ENCODE measurements at places on chromosomes 13 and 19.

- no peak for DNase-seq
These were observed at the start of gene DCT for GRCh38 chr13:94479616-94480015. TSS of gene DCT (minus strand) at chr13:94479682. CDS start at chr13:94479255, 427 bp downstream.

DNA sequence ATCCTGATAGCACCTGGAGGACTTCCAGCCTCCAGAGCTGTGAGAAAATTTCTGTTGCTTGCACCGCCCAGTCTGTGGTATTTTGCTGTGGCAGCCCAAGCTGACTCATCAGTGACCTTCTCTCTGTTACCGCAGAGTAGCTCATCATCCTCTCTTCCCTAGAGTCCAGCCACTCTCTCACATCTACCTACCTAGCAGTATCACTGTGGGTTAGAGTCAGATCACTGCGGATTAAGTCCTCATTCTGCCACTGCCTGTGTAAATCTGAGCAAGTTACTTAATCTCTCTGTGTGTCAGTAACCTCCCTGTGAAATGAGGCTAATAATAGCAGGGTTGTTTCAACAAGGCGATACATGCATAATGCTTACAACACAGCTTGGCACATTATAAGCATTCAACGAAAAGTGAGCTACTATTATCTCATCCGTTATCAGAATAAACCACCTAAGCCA lies 40.3 kb upstream of the USPL1 start:
- no peak for DNase-seq

GRCh38 chr19:5621945-5622464 lies 571 bp downstream of the SAFB2 start:
- no peak for DNase-seq

GRCh38 chr13:111604097-111604496 lies 283.7 kb downstream of the TEX29 start:
- DNase-seq, result peak; percentile 33

DNA sequence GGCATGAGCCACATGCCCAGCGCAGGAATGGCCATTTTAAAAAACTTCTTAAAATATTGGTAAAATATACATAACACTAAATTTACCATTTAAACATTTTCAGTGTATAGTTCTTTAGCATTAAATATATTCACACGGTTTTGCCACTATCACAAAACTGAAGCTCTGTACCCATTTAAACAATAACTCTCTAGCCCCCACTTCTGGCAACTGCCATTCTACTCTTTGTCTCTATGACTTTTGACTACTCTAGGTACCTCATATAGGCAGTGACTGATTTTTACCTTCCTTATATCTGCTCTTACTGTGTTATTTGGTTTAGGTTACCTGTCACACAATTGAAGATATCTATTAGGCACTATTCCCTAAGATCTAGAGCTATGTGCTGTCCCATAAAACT lies 2.3 kb upstream of the KBTBD7 start:
- no peak for DNase-seq

DNA sequence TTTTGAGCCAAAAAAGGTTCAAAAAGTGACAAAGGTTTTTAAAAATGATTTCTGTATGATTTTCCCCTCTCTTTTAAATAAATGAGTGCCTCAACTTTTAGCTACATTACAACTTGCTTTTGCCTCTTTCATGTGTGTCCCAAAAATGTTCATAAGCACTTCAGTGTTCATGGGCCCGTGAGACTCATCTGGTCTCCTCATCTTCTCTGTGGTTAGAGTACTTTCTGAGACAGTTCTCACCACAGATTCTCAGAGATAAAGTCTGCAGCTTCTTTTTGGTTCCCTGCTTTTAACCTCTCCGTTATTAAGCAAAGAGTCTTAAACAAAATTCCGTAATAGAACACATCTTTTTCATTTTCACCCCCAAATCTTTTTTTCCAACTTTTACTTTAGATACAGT lies 156.9 kb downstream of the DLEU7 start:
- no peak for DNase-seq

DNA sequence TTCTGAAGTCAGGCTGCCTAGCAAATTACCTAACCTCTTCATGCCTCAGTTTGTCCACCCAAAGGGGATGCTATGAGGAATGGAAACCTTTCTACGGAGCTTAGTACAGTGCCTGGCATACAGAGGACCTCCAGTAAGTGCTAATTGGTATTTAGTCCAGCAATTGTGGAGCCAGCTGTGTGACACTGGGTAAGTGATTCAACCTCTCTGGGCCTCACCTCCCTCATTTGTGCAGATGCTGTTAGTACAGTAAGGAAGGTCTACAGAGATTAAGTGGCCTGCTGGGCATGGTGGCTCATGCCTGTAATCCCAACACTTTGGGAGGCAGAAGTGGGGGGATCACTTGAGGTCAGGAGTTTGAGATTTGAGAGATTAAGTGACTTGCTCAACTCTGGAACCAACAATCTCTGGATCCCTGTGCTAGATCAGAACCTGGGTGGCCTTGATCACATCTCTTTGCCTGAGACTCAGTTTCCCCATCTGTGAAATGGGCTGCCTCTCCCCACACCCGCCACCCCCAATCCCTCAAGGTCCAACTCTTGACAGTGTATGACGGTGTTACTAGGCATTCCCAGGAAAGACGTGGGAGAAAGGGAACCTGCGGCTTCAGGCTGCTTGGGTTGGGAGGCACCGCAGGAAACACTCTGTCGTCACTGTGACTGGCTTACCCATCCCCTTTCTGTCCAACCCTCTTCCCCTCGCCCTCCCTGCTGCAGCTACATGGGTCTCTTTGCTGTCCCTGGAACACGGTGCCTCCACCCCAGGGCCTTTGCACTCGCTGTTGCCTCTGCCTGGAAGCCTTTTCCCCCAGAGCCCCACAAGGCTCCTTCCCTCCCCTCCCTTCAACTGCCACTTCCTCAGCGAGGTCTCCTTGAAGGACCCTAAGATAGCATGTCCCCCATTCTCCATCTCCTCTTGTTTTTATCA lies 18.3 kb downstream of the PRKD2 start:
- DNase-seq, result no peak

DNA sequence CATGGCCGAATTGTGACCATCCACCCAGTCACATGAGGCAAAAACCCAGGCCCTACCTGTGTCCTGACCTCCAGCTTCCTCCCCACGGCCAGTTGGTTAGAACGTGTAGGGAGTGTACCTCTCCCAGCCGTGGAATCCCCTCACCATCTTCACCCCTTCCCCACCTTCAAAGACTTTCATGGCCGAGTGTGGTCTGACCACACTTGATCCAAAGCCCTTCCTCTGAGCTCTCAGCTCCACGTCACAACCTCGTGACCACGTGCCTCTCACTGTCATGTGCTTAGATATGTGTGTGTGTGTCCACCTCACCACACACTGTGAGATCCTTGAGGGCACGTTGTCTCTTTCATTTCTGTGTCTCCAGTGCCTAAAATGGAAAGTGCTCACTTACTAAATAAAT lies 48.6 kb upstream of the UBE2L5 start:
- DNase-seq, result no peak

DNA sequence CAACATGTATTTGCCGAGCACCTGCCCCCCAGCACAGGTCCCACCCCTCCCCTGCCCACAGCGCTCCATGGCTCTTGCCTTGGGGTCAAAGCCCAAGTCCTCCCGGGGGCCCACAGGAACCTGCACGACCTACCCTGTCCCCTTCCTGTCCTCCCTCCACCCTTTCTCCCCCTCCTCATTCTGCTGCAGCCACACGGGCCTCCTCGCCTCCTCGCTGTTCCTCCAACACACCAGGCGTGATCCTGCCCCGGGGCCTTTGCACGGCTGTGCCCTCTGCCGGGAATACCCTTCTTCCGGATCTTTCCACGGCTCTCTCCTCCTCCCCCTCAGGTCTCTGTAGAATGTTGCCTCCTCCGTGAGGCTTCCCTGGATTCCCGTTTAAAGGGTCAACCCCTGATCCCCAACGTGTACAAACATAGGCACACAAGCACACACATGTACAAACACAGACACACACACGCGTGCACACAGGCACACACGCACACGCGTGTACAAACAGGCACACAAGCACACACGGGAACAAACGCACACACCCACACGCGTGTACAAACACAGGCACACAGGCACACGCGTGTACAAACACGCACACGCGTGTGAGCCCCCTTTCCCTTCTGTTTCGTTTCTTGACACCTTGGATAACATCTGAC lies 2.8 kb downstream of the MADCAM1 start:
- DNase-seq, result no peak

- DNase-seq, result no peak
These were observed 4.8 kb downstream of the GRIN3B start for GRCh38 chr19:1004803-1005664.

DNA sequence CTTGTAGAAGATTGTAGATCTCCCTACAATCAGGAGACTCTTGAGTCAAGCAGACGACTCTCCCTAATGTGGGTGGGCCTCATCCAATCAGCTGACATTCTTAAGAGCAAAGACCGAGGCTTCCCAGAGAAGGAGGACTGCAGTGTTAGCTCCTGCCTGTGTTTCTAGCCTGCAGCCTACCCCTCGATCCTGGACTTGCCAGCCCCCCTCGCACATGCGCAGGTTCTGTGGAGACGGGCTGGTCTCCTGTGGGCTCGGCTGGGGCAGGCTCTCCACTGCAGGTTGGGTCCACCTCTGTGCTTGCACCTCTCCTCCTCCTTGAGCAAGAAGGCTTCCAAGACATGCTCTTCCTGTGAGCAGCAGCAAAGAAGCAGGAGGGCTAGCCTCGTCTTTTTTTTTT lies 185.2 kb upstream of the SOX1 start:
- DNase-seq, result no peak

GRCh38 chr19:56142897-56143434 lies 1.9 kb downstream of the ZNF444 start:
- no peak for DNase-seq

GRCh38 chr19:15696654-15697194 lies 23.8 kb downstream of the CYP4F12 start:
- no peak for DNase-seq

DNA sequence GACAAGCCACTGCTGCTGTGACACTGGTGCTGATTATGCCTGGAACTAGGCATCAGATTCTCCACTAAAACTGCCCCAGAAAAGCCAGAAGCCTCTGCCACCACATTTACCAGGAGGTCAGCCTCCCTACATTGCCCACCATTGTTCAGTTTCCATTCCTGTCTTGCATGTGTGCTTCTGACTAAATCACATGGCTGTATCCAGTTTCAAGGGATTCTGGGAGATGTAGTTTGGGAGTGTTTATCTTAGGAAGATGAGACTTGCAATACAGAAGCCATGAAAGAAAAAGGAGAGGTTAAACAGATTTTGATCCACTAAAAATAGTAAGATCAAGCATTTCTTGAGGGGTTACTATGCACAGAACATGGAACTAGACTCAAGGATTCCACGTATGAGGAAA lies 40.7 kb upstream of the SERPINE3 start:
- no peak for DNase-seq

GRCh38 chr19:18417250-18418028 lies 1.8 kb upstream of the SSBP4 start:
- DNase-seq, result peak; percentile 85

DNA sequence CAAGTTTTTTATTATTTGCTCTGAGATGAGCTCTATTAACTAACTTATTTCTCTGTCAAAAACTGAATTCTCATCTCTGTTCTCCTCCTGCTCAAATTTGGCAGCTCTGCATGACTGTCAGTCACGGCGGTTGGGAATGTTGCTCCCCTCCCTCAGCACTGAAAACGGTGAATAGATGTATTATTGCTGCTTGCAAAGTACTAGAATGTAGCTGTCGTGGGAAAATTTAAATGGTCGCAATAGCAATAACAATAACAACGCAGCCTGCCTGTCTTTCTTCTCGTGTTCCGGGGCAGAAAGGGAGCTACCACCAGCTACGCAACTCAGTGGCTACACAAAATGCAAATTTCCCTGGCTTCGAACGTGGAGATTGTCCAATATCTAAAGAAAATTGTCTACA lies 125.6 kb upstream of the FRY start:
- no peak for DNase-seq

- no peak for DNase-seq
These were observed 211.8 kb upstream of the ZNF536 start for GRCh38 chr19:30160426-30160825.

DNA sequence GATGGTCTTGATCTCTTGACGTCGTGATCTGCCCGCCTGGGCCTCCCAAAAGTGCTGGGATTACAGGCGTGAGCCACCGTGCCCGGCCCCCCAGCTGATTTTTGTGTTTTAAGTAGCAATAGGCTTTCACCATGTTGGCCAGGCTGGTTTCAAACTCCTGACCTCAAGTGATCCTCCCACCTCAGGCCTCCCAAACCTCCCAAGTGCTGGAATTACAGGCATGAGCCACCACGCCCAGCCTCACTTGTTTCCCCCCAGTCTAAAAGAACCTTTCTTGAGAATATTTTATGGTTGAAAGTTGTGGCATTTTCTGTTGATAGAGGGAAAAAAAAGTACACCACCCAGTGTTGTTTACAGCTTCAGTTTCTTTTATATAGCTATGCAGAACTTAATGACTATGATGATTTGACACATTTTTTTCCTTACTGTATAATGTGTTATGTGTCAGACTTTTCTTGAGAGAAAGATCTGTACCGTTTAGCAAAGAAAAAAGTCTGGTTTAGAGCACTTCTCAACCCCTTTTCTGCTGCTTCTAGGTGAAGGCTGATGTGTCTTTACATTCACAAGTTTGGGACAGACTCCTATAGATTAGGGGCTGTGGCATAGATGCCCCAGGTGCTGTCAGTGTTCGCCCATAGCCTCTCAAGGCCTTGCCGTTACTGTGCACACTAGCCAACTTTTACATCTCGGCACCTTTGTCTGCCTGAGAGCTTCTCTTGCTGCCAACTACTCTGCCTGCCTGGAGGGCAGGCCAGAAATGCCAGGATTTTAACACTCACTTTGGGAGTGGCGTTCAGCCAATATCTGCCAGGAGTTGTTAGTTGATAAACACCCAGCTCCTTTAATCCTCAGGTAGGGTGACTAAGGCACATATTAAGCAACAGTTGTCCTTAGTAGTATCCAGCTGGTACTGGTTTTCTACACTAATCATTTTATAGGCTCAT lies 33.0 kb downstream of the KCTD4 start:
- no peak for DNase-seq

GRCh38 chr19:39131255-39131755 lies 5.7 kb downstream of the PAK4 start:
- no peak for DNase-seq

DNA sequence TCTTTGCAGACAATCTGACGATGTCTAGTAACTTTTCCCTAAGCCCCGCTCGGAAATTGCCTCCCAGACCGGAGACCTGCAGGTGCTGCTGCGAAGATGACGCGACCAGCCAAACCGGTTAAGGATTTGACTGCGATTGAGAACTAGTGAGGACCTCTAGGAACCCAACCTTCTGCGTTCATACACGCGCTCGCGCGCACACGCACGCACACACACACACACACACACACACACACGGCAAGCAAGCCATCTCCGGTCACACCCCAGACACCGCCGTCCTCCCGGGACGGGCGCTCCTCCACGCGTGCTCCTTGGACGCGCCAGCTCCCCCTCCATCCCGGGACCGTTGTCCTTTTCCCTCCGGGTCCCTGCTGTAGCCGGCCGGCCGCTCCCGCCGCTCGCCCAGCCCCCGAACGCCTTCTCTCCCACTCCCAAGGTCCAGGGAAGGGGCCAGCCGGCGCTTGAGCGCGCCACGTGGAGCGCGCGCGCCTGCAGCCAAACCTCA lies 1.2 kb downstream of the TBC1D4 start:
- DNase-seq, result peak; percentile 58

DNA sequence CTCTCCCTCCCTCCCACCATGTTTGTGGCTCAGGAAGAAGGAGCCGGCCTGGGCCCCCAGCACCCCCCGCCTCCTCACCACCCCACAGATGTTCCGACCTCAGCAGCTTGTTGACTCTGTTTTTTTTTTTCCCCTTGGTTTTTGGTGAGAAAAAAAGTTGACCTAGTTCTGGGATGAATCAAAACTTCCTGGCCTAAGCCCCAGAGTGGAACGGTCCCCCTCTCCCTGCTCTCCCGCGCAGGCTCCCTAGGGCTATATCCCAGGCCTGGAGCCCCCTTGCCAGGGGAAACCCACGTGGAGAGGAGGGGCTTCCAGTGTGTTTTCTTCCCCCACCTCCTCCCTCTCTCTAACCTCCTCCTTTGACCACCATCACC lies 4.0 kb downstream of the COL5A3 start:
- no peak for DNase-seq

Measured in WTC11 (cell line).